ENCODE measurements at places on chromosomes 16 and 17.

DNA sequence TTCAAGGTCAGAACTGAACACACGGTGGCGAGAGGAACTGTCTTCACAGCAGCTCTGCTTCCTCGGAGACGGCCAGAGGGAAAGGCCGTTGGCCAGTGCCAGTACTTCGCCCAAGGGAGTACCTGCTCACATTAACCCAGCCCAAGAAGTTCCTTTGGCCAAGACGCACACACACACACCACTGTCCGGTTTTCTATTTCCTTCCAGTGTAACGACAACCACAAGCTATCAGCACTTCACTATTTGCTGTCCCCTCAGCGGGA, 744 bp upstream of the GGNBP2 start:
- peak; percentile 46 for DNase-seq

DNA sequence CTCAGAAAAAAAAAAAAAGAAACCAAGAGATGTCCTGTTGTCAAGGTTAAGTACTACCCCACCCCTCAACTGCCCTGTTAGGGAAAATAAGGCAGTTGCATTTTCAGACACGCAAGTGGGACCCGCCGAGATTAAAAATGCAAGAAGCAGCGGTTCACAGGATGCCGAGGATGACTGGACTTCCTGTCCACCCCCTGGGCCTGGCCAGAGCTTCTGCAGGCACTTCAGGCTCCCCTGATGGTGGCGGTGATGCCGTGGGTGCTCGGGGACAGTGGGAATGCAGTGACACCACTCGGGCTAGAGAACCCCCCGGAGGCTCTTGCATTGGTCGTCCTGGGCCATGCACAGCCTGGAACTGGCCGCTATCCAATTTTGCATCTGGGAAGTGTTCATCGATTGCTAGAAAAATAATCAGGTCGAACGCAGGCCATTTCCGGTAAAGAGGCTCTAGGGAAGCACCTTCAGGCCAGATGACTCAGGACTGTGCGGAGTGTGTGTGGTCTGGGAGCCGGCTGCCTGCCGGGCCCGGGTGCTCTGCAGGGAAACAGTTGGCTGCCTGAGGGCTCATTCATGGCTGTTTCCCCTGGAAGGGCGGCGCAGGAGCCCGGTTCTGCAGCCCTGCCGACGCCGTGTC, 13.4 kb upstream of the CRISPLD2 start:
- DNase-seq = peak; percentile 79

DNA sequence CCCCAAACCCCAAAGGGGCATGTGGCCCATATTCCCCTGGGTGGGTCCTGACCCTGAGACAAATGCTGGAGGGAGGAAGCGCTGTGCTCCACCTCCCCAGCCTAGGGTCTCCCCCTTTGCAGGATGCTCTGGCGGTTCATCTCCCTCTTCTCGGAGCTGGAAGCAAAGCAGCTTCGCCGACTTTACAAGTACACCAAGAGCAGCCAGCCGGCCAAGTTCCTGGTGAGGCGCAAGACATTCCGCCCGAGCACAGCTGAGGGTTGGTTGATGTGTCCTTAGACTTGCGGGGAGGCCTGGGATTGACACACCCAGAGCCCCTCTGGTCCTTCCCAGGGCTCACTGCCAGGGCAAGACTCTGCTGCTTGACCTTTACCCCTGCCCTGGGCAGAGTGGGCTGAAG, 4.3 kb downstream of the CHCT1 start:
- DNase-seq = no peak

DNA sequence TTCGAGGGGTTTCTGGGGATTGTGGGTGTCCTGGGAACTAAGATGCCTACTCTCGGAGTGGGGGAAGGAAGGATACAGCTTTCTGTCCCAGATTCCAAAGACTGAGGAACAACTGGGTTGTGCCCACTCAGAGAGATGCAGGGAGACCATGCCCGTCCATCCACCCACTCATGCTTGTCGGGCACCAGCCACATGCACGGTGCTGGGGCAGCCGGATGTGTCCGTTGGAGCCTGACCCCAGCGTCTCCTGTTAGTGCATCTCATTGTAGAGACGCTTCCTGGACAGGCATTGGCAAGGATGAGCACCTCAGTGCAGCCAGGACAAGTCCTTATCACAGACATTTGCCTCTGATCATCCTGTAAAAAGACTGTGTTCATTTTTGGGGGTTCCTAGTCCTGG, 58.1 kb downstream of the METRNL start:
- DNase-seq = no peak

- no peak for DNase-seq
These were observed 70.3 kb upstream of the MMP2 start for GRCh38 chr16:55408661-55409060.

Measured in AG08396 (cell line).